ENCODE measurements at places on chromosomes 1 and 21.

DNA sequence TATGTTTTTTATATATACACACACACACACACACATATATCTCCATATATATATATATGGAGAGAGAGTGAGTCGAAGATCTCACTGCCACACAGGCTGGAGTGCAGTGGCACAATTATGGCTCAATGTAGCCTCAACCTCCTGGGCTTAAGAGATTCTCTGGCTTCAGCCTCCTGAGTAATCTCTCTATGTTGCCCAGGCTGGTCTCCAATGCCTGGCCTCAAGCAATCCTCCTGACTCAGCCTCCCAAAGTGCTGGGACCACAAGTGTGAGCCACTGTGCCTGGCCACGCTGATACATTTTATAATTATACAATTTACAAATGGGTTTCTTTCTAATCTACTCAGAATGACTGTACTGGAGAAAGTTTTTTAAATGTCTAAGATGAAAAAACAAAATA, 664.2 kb downstream of the PTPRC start:
- DNase-seq, result no peak

- no peak for DNase-seq
Measured at GRCh38 chr1:14027099-14027498, 327.1 kb downstream of the PRDM2 start.

DNA sequence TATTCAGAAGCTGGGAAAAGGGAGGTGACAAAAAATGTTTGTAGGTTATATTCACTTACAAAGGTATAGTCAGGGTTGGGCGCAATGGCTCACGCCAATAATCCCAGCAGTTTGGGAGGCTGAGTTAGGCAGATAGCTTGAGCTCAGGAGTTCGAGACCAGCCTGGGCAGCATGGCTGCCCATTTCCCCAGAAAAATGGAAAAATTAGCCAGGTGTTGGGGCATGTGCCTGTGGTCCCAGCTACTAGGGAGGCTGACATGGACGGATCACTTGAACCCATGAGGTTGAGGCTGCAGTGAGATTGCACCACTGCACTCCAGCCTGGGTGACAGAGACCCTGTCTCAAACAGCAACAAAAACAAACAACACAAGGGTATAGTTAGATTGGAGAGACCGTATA, 3.0 kb downstream of the TIMM17A start:
- no peak for DNase-seq

DNA sequence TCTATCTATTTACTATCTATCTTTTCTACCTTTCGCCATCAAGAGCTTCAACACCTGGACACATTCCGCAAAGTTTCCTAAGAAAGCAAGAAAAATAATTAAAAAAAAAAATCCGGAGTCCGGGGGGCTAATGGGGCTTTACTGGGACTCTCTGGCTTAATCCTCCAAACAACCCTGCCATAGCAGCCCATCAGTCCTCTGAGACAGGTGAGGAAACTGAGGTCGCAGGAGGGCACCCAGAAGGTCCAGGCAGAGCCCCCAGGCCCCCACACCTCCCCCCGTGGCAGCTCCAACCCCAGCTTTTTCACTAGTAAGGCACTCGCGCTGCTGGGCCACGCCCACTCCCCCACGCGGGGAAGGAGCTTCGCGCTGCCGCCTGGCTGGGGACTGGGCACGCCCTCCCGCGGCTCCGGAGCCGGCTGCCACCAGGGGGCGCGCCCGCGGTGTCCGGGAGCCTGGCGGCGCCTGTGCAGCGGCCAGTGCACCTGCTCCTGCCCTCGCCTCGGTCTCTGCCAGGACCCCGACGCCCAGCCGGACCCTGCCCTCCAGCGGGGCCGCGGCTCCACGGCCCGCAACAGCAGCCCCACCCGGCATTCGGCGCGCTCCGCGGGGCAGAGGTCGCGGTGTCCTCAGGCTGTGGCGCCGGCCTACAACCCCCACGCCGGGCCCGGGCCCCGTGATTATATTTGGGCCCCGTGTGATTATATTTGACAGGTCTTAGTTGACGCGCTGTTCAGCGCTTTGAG, 54.1 kb upstream of the SAMD11 start:
- peak; percentile 6 for DNase-seq

DNA sequence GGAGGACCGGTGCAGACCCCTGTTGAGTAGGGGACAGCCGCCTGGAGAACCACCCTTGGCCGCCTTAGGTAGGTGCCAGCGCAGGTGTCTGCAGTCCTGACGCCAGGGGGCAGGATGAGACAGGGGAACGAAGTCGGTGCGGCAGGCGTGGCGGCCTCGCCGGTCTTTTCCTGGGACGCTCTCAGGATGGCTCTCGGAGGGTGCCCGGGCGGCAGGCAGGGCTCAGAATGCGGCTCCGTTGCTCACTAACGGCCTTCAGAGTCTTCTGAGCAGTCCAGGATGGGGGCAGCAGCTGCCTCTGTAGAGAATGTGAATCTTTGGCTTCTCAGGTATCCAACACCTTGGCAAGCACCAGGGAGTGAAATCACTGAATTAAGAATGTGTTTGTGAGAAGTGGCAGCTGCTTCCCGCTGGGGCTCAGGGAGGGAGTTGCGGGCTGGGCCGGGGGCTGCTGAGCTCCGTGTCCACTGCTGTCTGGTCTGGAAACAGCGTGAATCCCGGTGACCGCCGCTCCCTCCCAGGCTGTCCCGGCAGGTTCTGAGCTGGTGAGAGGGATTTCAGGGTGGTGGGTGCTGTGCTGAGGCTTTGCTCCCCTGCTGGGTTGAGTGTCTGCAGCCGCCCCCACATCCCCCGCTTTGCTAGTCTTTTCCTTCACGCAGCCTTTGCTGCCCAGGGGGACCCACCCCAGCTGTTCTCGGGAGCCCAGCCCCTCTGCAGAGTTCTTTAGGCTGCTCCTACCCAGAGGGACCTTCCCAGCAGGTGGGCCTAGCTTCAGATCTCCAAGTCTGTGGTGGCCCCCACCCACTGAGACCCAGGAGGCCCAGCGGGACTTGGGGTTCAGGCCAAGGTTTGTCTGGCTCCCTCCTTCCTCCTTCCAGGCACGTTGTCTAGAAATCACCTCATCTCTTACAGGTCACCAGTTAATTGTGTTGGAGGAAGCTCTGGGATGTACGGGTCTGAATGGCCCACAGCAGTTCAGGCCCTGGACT, 11.1 kb upstream of the C1orf174 start:
- no peak for DNase-seq

Data from NCI-H1092 (cell line).